A549 treated with CpdA at 1 μM for 4 hours (cell line): ENCODE measurements at places on chromosomes 2 and 18. TPM values are rescaled to one million over a fixed set of nuclear protein-coding genes. Genes with fewer than 3 reads are reported as not detected.

SERPINB12 gene
- not detected in 5 replicates for total RNA-seq

CENPA gene
- 45.4 to 62.8 TPM (median 52.8 TPM) in 5 replicates for total RNA-seq

PARD6G gene
- 2.1 to 3.7 TPM (median 3.0 TPM) in 5 replicates for total RNA-seq

TCF7L1 gene
- 5.9 to 9.0 TPM (median 7.8 TPM) in 5 replicates for total RNA-seq

TMEM178A gene
- 0.06 to 0.14 TPM in 2 of 5 replicates, not detected in the others for total RNA-seq

IL36B gene
- 0.11 to 0.13 TPM in 2 of 5 replicates, not detected in the others for total RNA-seq

C2orf66 gene
- total RNA-seq, result 0.08 to 0.15 TPM (median 0.09 TPM) in 4 of 5 replicates, not detected in the other
